ENCODE measurements at places on chromosomes 11 and 22.
A peak's percentile ranks its signal among the peaks of the same experiment; 100 is the strongest.

DNA sequence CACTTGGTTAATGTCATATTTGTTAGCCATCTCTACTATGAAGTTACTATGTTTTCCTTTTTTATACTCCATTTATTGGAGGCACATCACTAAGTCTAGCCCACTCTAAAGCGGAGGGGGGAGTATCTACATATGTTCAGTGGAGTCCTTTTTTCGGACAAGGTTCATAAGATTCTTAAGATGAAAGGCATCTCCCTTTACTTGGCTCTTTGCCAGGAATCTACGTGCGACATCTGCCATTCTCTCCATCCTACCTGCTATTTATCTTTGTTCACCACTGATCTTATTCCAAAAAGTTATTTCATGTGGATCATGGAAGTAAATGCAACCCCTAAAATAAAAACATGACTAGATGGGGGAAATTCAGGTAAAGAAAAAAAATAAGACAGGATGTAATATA is 77.4 kb upstream of the YWHAH start:
- DNase-seq: no peak

DNA sequence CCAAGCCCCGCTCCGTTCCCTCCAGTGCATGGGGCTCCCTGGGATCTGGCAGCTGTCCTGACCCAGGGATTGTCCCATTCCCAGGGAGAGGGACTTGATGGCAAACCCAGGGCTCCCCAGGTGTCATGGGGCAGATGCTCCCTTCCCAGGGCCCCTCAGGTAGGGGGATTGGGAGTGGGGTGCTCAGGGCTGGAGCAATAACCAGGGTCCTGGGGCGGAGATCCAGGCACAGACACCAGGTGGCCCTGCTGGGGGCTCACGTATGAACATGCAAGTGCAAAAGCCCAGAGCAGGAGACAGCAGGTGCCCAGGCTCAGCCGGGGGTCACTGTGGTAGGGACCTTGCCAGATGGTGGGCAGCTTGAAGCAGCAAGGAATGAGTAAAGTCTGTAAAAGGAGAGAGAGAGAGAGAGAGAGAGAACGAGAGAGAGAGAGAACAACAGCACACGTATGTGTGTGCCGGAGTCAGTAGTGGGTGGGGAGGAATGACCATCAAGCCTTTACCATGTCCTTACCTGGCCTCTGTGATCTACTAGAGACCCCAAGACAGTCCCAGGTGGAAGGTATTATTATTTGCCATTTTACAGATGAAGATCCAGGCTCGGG is 19.3 kb upstream of the MPPED1 start:
- DNase-seq: no peak

DNA sequence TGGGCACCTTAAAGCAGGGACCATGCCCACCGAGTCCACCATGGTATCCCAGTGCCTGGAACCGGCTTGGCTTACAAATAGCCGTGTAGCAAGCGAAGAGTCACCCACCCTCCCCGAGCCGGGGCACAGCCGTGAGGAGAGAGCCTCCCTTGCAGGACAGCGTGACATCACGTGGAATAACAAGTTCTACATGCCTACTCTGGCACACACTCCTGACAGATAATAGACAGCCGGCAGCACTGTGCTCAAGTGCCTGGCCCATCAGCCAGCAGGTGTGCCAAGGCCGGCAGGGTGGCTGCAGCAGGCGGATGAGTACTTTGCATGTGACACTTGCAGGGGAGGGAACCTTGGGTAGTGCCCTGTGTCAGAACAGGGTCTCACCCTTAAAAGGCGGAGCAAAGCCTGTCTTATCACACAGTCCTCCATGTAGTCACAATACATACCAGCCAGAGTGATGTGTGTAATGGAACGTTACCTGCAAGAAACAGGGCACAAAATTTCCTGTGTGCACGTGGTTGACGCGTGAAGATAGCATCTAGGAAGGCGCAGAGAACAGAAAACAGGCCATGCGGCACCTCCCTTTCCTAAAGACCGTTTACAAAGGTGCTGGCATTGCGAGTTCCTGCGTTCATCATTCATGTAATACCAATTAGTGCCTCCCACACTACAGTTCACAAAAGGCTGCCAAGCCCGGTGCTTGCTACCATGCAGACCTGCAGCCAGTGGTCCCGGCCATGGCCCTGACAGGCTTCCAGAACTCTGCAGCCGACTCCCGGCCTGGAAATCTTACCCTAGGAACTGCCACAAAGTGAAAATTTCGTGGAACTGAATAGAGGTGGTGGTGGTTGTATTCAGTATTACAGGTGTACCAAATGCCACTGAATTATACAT is 16.4 kb downstream of the TOM1 start:
- no peak for DNase-seq

DNA sequence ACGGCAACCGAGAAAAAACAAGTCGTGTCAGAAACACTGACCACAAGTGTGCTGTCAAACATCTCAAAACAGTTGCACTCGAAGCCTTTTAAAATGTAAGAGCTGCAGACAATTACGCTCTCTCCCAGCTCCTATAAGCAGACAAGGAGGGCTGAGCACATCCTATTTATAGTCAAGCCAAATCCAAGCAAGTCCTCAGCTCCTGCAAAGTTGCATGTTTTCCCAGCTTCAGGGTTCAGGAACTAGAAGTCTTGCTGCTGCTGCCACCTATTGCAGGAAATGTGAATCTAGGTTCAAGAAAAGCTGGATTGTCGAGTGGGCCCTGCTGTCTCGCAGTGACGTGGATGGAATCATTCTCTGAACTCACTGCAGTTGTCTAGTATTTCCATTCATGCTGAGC is 15.5 kb downstream of the EFCAB6 start:
- no peak for DNase-seq

DNA sequence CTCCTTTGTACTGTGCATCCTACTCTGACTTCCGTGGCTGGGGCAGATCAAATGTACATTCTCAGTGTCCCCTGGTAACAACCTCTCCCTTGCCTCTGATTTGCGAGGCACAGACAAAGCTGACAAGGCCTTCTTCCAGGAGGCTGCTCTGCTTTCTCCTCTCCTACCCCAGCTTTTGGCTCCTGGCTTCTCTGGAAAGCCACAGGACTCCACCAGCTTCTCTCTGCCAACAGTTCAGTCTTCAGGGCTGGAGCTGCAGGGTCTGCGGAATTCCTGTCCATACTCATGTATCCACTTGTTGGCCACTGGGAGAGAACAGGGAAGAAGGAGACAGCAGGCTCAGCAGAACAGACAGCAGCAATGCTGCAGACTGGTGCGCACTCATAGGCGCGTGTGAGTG is 44.4 kb downstream of the P4HA3 start:
- no peak for DNase-seq

DNA sequence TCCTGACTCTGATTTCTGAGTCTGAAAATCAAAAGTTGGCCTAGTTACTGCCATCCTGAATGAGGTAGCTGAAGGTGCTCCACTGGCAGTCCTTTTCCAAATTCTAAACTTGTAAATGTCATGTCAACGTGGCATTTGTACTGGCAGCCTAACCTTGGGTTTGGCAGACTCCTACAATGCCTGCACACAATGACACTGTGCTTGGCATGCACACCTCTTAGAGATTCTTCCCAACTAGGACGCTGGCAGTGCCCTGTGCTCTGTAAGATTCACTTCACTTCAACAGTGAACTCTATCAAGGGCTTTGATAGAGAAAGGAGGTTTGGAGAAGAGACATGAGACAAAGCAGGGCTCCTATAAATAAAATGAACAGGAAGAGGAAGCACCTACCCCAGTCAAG is 21.9 kb upstream of the PPP2R1B start:
- no peak for DNase-seq

- DNase-seq: no peak
These were observed 66.7 kb upstream of the RASD2 start for GRCh38 chr22:35473971-35474370.

DNA sequence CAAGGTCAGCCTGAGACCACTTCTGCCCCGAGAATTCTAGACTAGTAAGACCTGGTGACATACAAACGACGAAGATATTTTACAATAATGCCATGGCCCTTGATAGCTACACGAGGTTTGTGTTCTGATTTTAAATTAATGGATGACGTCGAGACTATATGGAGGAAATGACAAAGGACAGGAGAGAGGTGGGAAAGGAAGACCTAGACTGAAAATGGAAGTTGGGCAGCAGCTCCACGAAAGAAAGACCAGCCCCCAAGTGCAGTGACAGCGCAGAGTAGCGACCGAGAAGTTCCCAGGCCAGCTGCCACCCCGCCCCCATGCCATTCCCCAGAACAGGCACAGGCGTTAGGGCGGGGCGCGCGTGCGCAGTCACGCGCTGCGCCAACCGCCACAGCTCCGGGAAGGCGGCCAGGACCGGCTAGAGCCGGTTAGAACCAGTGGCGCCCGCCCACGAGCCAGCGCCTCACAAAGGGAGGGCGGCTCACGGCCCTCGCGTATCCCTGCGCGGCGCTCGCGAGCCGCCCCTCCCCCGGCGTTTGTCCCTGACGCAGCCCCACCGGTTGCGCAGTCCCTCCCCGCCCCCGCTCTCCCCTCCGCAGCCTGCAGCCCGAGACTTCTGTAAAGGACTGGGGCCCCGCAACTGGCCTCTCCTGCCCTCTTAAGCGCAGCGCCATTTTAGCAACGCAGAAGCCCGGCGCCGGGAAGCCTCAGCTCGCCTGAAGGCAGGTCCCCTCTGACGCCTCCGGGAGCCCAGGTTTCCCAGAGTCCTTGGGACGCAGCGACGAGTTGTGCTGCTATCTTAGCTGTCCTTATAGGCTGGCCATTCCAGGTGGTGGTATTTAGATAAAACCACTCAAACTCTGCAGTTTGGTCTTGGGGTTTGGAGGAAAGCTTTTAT is 1.5 kb upstream of the MALAT1 start:
- peak; percentile 97 for DNase-seq

DNA sequence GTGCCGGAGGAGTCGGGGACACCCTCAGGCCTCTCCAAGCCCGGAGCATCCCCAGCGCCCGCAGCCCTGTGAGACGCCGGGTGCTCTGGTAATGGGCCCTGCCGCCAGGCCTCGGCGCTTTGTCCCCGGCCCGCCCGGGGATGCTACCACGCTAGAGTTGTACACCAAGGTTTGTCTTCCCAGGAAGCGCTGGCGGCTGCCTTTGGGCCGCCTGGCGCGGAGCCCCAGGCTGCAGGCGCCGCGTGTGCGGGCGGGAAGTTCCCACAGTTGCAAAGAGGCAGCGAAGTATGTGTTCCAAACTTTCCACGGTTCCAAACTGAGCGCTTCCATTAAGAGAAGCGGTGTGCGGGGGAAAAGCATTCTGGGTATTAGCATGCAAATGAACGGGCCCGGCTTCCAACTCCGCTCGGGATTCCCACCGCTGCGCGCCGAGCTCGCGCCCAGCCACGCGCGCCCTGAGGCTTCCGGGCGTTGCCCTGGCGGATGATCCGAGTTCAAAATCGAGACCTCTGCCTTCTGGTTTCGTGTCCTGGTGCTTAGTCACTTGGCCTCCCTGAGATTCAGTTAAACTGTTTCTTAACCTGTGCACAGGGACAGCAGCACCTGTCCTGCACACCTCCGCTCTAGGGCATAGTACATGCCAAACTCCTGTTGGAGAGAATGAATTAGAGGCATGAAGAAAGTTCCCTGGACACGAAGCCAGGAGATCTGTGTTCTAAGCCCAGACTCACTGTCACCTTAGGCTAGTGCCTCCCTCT is 1.3 kb upstream of the PATZ1 start:
- DNase-seq: peak; percentile 57

DNA sequence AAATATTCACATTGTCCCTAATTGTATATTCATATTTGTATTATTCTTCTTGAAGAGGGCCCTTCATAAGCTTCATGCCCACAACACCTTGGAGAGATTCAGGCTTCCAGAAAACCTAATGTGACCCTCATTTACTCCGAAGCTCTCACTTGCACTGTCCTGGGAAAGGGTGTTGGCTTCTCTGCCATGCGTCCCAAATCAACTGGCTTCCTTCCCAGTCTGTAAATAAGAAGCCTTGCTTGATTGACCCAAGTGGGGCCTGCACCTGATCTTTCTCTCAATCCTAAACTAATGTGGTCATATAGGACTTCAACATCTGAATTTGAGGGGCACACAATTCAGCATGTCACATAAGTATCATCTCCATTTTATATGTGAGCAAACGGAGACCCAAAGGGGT is 40.5 kb upstream of the ZBTB16 start:
- DNase-seq: no peak

DNA sequence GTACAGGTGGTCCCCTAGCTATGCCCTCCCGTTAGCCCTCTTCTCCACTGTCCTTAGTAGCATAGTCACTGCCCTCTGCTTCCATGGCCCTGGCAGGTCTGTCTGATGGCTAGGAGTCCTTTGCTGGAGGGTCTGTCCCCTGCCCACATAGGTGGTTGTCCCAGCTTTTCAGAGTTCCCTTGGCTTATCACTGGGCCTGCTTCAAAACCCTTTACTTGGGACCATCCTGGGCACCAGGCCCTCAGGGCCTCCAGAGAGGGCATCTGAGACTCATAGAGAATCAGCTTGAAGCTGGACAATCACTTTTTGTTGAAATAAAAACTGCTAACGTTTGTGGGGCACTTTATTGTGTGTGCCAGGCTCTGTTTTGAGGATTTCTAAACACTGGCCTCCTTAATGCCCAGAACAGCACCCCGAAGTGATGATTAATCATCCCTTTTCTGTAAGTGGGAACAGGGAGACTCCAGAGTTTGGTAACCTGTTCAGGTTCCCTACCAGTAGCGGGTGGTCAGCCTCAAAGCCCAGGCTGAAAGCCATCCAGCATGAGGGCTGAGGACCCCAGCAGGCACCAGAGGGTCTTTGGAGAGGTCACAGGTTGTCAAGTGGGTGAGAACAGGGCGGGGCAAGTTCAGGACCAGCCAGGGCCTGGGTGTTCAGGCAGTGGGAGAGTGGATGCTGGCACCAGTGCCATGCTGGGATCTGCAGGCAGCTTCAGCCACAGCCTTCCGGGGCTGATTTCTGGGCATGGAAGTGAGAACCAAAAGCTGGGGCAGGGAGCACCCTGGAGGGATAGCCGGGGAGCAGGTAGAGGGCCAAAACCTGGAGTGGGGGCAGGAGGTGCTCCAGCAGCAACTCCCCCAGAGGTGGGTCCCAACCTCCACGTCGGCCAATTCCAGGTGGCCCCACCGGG is 495 bp upstream of the KCNK4 start:
- no peak for DNase-seq

DNA sequence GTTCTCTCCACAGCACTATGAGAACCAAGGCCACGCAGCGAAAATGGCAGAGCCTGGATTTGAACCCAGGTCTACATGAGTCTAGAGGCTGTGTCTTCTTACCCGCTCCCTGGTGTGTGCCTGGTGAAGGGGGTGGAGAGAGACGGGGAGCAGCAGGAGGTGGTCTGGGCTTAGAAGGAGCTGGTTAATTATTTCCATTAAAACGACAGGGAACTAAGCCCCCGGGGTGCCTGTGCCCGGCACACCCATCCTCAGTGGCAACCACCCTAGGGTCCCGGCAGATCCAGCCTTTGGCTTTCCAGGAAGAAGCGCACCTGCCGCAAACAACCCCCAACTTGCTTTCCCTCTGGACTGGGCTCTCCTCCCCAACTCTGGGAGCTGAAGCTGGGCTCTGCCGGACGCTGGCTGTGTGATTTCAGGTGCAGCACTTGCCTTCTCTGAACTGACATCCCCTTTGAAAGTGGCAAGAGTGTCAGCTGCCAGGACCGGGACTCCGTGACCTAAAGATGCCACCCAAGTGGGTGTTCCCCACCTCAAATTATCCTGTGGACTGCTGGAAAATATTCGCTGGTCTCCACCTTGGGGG is 35.8 kb downstream of the MN1 start:
- DNase-seq: no peak

Measured in activated CD4-positive, CD25-positive, alpha-beta regulatory T cell treated with anti-CD3 and anti-CD28 coated beads, Interleukin-2, amount 50 U/mL, for 72 hours (primary cell).